Stimulated activated CD4-positive, alpha-beta T cell treated with anti-CD3 and anti-CD28 coated beads, Interleukin-4, amount 100 ng/mL, for 48 hours (primary cell): ENCODE measurements at places on chromosomes 4 and X.
A peak's percentile ranks its signal among the peaks of the same experiment; 100 is the strongest.

- DNase-seq = no peak
Measured at GRCh38 chrX:57871463-57871862, 38.8 kb downstream of the ZXDA start.

- DNase-seq = no peak
Measured at GRCh38 chrX:134935276-134935675, 55.5 kb upstream of the SMIM10 start.

DNA sequence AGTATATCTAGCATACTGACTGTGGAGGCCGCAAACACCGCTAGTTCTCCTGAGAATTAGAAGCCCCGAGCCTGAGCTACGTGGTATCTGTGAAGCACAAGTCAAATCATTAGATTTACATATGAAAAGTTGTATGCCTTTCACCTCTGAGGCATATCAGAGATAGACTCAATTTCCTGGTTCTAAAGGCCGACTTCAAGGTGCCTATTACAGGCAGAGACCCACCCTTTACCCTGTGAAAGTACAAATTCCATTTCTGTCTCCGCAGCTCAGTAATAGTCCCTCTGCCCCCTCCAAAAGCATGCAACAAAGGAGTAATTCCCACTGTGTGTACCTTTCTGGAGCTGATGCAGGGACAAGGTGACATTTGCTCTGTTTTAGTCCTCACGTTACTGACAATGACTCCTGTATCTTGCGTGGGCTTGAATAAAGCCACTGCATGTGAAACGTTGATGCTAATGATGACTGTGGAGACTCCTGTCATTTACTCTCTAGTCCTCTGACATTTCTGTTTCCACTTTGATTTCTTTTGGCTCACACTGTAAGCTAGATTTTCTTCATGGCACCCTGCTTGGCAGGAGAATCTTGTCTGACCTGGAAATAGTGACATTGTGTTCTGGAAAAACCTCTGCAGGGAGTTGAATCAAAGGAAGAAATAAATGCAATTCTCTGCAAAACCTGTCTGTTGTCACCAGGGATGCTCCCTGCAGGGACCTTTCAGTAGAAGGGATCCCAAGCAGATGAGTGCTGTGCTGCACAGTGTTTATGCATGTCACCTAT is 273.2 kb upstream of the EMCN start:
- DNase-seq = no peak

- DNase-seq = no peak
Measured at GRCh38 chr4:105059337-105059736, 87.3 kb upstream of the TET2 start.

DNA sequence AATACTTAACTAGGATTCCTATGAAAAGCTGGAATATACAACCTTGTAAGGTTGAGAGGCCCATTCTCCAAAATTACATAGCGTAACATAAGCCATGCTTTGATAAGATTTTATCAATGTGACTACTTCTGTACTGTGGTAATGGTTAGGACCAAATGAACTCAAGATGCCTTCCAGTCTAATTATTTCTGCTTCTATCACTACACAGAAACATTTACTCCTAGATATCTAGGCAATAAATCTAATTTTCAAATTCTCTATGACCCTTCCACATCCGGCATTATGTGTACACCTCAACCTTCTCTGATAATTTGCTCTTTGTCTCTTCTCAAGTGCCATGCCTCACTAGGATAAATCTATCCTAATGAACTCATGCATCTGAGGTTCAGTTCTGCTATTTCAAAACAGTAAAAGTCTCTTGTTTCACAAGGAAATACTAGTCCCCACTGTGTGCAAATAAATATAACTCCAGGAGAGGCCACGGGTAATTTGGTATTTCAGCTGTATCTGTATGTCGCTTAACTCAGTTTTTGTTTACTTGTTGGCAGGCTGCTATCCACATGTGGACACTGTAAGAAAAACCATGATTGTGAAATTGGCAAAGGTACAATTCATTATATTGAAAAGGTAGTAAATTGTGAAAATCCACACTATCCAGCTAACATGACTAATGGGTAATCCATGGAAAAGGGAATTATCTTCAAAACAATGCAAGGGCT is 93.3 kb downstream of the PRDM5 start:
- DNase-seq = no peak

DNA sequence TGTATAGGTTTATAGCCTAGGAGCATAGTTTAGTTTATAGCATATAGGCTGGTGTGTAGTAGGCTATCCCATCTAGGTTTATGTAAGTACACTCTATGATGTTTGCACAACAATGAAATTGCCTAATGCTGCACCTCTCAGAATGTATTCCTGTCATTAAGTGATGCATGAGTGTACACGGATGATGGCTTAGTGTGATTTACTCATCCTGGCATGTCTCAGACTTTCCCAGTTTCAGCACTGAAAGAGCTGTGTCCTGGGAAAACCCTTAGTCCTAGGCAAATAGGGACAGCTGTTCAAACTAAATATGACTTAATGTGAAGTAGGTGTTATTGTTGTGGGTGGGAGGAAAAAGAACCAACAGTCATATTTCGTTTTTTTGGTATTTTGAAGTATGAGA is 264.9 kb upstream of the MAGEB18 start:
- no peak for DNase-seq

DNA sequence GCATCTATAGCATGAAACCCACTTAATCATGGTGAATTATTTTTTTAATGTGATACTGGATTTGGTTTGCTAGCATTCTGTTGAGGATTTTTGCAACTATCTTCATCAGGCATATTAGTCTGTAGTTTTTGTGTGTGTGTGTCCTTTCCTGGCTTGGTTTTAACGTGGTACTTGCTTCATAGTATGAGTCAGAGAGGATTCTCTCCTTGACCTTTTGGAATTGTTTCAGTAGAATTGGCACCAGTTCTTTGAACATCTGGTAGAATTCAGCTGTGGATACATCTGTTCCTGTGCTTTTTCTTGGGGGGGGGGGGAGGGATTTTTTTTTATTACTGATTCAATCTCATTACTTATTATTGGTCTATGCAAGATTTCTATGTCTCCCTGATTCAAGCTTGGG is 232.0 kb upstream of the KLF8 start:
- DNase-seq = no peak

DNA sequence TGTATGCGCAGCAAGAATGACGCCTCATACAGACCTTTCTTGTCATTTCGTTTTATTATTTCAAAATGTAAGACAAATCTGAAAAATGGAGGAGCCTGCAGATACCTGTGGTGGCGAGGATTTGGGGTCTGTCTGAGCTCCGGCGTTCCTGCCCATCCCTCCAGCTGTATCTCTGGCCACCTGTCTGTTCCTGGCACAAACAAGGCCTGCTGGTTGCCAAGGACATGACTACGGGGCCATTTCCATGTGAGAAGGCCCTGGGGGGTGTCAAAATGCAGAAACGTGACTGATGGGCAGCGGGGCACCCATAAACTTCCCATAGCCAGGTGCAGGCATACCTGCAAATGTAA is 591 bp upstream of the TSPAN7 start:
- DNase-seq = no peak

- no peak for DNase-seq
Measured at GRCh38 chr4:146063143-146063542, 112.4 kb upstream of the LSM6 start.

DNA sequence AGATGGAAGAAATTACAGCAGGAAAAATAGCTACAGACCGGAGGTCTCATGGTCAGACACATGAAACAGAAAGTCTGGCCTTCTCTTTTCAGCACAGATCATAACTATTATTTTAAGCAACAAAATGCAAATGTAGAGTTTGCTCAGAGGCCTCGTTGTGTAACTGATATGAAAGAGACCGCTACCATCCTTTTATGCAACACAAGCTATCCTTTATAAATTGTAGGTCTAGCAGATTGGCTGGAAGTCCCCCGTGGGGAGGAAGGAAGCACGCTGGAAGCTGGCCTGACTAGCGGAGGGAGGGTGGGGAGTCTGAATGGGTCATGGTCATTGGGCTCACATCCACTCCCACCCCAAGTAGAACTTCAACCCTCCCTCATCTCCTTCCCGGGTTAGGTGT is 27.7 kb downstream of the DMP1 start:
- no peak for DNase-seq

DNA sequence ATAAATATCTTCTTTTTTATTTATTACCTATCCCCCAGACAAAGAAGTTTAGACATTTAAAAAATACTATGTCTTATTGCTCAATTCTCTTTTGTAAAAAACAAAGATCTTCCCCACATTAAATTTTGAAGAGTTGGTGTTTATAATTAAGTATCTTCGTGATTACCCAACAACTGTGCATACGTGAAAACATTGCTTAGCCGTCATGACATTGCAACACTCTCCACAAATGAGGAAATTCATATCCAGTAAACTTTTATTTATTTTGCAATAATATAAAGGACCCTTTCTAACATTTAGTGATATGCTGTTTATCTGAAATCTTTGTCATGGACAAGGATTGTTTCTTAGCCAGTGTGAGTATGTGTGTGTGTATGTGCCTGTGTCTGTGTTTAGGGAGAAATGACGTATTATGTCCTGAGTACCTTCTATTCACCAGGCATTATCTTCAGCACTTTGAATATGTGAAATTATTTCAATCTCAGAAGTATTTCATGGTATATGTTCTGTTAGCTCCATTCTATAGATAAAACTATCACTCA is 26.1 kb upstream of the EREG start:
- no peak for DNase-seq

DNA sequence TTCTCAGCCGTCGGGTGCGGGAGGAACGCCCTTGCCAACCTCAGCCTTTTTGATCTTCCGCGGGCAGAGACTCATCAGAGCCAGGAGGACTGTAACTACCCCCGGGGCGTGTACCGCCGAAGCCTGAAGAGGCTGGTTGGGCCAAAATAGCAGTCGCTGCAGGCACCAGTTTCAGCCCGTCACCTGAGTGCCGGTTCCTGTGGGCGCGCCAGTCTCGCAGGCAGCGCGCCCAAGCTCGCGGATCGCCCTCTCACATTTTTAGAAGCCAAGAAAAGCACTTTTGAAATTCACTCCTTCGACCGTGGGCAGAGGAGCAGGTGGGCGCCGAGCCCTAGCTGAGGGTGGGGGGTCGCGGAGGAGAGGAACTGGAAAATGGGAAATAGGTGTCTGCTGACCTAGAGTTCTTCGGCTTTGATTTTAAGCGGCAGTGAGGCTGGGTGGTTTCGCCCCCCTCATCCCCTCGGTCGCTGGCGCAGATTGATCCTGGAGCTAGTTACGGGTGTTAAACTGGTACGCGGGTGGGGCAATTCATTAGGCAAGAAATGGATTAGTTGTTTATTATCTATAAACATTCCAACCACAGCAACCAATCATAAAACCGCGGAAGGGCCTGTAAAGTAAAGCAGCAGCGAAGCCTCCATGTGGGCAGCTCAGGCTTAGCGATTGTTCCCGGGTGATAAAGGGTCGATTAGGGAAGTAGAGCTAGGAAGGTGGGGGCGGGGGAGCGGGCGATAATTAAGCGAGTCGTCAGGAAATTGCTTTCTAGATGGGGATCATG is 69.2 kb downstream of the FBXO8 start:
- no peak for DNase-seq

- no peak for DNase-seq
Measured at GRCh38 chr4:152038238-152038637, 277.4 kb upstream of the GATB start.

- no peak for DNase-seq
Measured at GRCh38 chr4:120723105-120723504, 199.4 kb downstream of the PRDM5 start.

DNA sequence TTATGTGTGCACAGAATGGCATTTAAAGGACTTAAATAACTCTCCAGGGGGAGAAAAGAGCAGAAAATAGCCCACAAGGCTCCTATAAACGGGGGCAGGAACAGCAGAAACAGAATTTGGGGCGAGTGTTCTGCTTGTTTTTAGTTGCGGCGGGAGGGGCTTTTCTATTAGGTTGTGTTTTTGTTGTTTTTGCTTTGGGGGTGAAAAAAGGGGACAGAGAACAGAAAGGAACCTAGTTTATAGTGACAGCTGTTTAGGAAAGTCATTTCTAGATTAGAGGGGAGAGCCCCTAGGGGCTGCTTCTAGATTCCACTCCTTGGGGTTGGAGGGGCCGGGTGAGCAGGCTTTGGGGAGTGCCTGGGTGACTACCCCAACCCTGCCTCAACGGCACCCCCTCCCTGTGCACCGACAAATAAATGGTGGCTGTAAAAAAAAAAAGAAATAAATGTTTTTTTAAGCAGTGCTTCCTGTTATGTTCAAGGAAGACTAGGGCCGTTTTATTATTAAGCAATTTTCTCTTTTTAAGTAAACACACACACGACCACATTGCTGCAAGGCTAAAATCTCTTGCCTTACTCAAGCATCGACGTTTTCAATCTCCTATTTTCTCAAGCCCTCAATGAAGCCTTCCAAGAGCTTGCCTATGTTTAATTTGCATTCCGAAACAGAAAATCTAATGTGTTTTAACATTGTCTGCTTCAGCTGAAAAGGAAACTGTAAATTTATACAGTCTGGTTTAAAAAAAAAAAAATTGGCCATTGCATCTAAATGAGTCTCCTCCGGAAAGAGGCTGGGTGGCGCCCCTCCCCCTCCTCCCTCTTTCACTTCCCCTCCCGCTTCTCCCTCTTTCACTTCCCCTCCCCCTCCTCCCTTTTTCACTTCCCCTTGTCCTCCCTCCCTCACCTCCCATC is 123.3 kb upstream of the TBL1X start:
- DNase-seq = peak; percentile 37
